ENCODE measurements at places on chromosomes 4 and X. TPM values are rescaled to one million over a fixed set of nuclear protein-coding genes. Genes with fewer than 3 reads are reported as not detected.

Gene STATH
- total RNA-seq, result not detected

Gene GUCY2F
- not detected for total RNA-seq

Gene NR0B1
- not detected for total RNA-seq

Gene SMAD1
- total RNA-seq, result not detected

Gene PNMA3
- 2.3 TPM for total RNA-seq

Gene CENPE
- 0.97 TPM for total RNA-seq

Gene LRP2BP
- total RNA-seq, result 3.0 TPM

Gene ADGRG4
- total RNA-seq, result not detected

Gene HPGDS
- total RNA-seq, result not detected

Gene PHF8
- 41.8 TPM for total RNA-seq

Gene ARR3
- not detected for total RNA-seq

Gene SLC34A2
- not detected for total RNA-seq

Gene IL13RA1
- not detected for total RNA-seq

Gene TEX13B
- total RNA-seq, result not detected
